Cortex of kidney (tissue), 1 donor: ENCODE measurements at places on chromosomes 5 and 9.

- DNase-seq = no peak
These were observed 444.7 kb downstream of the PLK2 start for GRCh38 chr5:58015175-58015574.

DNA sequence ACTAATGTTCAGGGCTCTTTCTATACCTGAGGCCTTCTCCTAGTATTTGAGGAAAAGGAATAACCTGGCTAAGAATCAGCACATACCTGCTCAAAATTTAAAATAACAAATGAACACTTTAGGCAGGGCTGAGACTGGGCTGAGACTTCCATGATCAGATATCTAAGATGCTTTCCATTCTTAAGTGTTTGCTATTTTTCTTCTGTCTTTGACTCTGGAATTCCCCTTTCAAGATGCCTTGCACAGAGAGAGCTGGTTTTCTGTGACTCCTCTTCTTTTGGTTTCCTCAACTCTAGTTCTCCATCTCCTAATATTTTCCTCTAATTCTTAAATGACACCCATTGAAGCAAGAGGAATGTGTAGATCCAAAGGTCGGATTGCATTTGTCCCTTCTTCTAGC is 61.1 kb downstream of the DPYSL3 start:
- DNase-seq = no peak

GRCh38 chr9:110083866-110084265 is 124.1 kb downstream of the C9orf152 start:
- DNase-seq = no peak

- no peak for DNase-seq
These were observed 131.8 kb upstream of the COL5A1 start for GRCh38 chr9:134509817-134510216.

GRCh38 chr5:110045158-110045557 is 355.4 kb downstream of the MAN2A1 start:
- no peak for DNase-seq

GRCh38 chr9:27341545-27342294 is 44.8 kb upstream of the EQTN start:
- DNase-seq = no peak

DNA sequence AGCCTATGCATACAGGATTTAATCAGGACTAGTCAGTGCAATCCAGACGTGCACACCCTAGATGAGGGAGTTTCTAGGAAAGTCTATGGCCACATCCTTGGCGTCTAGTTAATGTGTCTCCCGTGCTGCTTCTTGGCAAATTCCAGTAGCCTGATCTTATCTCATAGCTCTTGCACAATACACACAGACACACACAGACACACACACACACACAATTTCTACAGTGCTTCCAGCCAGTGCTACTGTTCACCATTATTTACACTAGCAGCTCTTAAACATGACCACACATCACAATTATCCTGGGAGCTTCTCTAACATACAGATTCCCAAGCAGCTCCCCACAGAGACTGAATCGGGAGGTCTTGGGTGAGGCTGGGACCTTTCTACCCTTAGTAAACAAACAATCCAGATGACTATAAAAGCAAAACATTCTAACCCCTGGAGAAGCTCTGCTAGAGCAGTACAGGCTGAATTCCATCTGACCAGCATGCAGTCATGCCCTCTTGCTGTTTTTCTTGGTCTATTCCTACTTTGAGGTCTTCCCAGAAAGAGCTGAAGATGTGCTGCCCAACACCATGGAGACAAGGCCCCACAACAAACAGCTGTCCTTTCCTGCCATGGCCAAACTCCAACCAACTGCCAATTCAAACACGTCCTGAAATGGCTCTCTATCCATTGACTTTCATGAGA is 236.6 kb downstream of the DEPDC1B start:
- no peak for DNase-seq

DNA sequence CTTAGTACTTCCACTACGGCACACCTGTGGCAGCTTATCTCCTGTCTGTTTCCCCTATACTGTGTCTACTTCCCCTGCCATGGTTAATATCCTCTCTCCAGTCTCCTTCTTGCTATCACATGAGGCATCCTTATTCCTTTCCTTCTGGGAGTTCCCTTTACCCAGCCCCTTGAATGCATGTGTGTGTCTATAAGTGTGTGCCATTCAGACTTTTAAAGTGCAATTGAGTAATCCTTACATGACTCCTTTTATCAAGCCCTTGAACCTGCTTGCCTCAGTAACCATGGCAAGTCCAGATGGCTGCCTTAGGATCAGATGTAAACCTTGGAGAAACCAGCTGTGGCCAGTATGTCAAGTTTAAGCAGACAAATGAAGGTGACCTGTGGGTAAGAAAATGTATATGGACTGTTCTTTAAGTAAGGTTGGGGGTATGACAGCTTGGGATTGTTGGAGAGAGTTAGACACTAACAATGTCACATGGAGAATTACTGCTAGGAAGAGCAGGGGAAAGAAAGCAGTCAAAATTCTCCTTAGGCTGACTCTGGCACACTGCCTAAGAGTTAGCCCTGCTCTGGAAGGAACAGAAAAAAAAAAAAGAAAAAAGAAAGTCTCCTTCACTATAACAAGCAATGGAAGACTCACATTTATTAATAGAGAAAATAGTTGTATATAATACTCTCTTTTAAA is 142.1 kb downstream of the HINT1 start:
- no peak for DNase-seq

DNA sequence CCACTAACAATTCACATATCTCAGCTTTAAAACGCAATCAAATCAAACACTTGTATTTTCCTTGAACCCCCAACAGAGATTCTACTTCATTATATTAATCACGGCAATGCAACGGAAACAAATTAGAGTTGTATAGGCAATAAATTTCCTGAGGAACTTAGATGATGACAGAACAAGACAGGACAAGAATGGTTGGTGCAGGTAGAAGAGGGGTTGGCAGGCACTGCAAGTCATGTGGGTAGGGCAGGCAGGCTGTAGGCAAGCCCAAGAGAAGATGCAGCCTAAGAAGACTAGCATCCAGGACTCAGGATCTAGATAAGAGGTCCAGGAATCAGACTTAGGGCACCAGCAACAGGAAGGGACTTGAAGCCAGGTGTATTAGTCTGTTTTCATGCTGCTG is 16.6 kb upstream of the FEM1C start:
- DNase-seq = no peak

DNA sequence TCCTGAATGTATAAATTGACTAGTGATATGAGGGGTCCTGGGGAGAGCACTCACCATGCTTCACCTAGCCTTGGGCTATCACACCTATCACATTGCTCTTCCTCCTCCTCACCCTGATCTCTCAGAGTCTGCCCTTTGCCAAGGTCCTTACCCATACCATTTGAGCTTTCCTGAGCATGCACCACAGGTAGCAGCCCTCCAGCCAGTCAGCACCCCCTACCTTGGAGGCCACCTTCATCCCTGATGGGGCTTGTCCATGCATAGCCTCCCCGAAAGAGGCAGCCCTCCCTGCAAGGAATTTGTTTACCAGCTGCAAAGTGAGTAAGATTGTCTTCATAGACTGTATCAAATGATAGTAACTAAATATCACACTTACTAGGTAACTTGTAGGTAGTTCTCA is 83.1 kb downstream of the ALDH7A1 start:
- DNase-seq = no peak

DNA sequence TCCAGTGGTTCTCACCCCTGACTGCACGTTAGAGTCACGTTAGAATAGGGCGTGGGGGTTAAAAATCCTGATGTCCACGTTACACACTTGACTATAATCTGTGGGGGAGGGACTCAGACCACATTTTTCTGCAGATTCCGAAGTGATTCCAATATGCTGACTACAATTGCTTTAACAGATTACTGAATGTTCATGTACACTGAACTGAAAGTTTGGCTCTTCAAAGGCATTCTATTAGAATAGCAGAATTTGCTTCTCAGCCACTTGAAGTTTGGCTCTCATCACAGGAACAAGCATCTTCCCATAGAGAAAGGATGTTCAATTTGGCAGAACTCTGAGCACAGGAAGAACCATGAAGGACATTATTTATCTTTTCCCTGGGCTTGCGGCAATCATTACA is 84.5 kb downstream of the HAPLN1 start:
- no peak for DNase-seq

- DNase-seq = no peak
These were observed 40.0 kb downstream of the G3BP1 start for GRCh38 chr5:151811593-151812321.

DNA sequence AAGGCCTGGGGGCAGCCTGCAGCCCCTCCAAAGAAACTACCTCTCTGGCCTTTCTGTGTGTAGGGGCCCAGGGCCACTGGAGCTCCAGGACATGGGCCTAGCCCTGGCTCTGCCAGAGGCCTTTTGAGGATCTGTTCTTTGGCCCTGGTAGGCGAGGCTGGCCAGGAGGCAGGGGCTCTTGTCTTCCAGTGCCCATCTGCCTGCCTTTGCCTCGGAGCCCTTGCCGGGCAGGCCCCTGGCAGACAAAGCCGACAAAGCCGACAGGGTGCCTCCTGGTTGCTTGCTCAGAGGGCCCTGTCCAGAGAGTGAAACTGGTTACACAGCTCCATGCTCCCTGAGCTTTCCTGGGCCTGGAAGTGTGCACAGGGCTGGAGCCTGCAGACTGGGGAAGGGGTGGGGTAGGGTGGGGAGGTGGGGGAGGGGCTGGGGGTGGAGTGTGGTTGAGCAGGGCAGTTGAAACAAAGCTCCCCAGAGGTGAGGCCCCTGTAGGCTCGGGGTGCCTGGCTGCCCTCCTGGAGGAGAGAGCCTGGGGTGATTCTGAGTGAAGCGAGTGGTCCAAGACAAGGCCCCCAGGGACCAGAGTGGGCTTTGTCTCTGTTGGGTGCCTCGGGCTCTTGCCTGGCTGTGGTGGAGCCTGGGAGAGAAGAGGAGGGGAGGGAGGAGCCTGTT is 29.3 kb downstream of the PTPA start:
- DNase-seq = no peak

DNA sequence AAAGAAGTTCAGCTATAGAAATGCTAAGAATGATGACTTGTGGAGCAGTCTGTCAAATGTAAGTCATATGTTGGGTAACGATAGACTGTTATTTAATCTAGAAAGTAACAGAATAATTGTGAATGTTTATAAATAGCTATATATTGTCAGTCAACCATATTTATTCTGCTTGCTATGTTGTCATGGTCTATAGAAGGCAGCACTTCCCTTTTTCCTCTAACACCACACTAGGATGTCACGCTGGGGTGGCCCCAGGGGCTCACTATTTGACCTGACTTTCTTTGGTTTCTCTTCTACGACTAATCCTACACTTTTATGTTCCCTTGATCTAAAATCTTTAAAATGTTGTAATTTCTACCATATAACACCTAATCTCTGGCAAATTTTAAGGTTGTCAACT is 20.5 kb downstream of the ERAP2 start:
- DNase-seq = no peak

- no peak for DNase-seq
These were observed 39.2 kb downstream of the TLE4 start for GRCh38 chr9:79610791-79611614.

GRCh38 chr5:218457-219291 is 554 bp downstream of the SDHA start:
- DNase-seq = no peak

GRCh38 chr5:168592014-168592368 is 12.8 kb upstream of the PANK3 start:
- DNase-seq = no peak

- DNase-seq = no peak
These were observed 108.2 kb downstream of the AUH start for GRCh38 chr9:91253488-91253887.

- no peak for DNase-seq
These were observed 1156.8 kb upstream of the SEMA6A start for GRCh38 chr5:117731446-117731845.

DNA sequence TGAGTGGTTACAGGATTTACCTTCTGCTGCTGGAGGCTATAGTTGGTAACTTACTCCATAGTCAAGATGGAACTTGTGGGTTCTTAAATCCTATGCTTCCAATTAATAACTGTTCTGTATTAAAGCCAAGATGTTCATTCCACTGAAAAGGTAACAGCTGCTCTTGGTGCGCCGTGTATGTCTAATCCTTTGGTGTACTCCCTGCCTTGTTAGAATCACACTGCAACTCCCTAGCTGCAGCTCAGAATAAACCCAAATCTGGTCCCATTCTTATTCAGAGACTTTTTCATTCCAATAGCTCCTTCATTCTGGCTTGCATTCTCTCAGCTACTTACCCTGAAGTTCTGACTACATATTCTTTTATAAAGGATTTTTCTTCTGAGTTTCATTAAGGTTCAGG is 1355.5 kb downstream of the MAT2B start:
- no peak for DNase-seq

- DNase-seq = no peak
These were observed 2.2 kb upstream of the ERAP1 start for GRCh38 chr5:96809921-96810320.

DNA sequence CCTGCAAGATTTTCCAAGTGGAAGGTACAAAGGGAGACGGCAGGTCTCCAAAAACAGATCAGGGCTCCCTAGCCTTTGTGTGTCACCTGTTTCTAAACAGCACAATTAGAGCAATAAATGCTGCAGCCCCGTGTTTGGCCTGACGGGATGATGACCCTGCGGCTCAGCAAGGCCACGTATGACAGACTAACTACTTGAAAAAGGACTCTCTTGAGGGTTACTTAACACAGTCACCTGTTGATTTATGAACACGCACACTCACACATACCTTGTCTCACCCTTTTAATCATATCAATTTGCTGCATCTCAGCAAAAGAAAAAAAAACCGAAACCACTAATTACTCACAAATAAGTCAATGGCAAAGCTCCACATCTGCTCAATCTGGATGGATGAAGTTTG is 199.6 kb upstream of the GAS1 start:
- no peak for DNase-seq

DNA sequence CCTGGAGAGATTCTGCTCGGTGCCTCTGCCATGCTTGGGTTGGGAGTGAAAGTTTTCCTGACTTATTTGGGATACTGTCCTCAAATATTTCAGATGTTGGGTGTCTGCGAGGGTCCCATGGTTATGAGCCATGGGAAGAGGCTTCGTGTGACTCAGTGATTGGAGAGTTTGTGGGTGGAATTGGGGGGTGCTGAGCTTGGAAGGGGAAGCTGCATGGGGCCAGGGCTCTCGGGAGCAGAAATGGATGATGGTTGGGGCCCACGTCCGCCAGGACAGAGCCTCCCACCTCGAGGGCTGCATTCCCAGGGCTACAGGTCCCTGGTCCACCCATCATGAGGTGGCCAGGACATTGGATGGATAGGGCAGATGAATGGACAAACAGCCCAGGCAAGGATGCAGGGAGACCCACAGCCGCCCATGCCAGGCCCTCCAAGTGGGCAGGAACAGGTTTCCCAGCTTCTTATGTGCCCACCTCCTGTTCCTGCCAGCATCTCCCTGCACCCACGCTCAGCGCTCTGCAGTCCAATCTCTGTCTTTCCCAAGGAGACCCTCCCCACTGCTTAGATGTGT is 5.5 kb downstream of the OBP2B start:
- no peak for DNase-seq
